ENCODE measurements at places on chromosomes 5 and 9. TPM values are rescaled to one million over a fixed set of nuclear protein-coding genes. Genes with fewer than 3 reads are reported as not detected.

DNA sequence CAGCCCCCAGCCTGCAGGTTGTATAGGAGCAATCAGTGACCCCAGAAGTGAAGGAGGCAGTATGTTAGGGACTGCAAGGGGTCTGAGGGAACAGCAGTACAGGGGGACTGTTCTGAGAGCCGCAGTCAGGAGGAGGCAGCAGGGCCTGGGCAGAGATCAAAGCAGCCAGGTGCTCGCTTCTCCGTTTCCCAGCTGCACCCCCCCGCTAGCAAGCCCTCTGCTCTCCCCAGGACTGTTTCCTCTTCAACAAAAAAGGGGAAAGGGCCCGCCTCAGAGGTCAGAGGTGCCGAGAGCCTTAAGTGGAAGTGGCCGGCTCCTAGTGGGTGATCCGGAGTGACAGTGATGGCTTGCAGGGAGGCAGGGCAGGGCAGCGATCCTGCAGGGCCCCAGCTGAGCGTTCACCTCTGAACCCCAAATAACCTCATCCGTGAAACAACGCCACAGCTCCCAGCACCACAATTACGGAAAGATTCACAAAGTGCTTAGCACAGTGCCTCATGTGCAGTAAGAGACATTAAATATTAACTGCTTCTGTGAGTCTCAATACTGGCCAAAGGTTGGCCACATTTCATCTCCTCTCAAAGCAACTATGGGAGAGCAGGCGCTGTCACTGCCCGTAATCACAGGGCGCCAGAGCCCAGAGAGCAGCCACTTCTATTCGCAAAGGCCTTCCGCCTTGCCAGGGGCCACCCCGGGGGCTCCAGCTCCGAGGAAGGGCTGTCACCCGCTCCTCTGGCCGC lies 8.0 kb downstream of the CLPTM1L start:
- DNase-seq, result no peak

DNA sequence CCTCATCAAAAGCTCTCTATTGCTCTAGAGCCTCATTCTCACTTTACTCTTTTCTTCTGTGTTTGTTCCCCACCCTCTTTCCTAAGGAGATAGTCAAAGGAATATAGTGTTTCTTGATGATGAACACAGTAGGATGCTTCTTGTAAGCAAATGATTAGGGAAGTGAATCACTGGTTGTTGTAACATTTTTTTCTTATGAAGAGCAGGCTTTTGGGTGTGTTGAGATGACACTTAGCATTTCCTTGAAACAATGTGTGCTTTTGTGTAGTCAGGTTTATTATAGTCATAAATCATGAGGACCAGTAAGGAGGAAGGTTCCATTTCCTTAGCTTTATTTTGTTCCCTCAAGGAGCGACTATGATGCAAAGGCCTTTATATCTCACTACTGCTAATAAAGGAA lies 1991.3 kb upstream of the C9orf72 start:
- no peak for DNase-seq

The TXNDC8 gene
- not detected for total RNA-seq

- DNase-seq, result no peak
Measured at GRCh38 chr5:161765611-161766010, 80.1 kb downstream of the GABRA6 start.

The SH3TC2 gene
- total RNA-seq, result not detected

The GABRA1 gene
- not detected for total RNA-seq
